ENCODE measurements at places on chromosomes 7 and 10.

DNA sequence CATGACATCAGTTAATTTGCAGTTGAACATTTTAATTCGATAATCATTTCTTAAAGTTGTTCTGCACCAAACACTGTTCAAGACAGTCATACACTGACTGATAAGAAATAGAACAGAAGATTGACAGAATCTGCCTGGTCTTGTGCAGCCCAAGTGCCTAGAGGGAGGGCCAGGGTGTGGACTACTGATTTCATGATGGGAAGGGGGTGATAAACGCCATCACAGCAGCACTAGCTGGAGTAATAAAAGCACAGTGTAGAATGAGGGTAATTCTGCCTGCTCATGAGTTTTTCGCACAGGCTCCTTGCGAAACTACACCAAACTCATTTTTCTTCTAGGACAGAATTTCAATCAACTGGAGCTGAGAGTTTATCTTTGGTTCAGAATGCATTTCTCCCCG is 270.1 kb downstream of the ARL4A start:
- DNase-seq = no peak

- peak; percentile 95 for DNase-seq
Observed at GRCh38 chr7:100489824-100490223, 6.1 kb downstream of the NYAP1 start.

DNA sequence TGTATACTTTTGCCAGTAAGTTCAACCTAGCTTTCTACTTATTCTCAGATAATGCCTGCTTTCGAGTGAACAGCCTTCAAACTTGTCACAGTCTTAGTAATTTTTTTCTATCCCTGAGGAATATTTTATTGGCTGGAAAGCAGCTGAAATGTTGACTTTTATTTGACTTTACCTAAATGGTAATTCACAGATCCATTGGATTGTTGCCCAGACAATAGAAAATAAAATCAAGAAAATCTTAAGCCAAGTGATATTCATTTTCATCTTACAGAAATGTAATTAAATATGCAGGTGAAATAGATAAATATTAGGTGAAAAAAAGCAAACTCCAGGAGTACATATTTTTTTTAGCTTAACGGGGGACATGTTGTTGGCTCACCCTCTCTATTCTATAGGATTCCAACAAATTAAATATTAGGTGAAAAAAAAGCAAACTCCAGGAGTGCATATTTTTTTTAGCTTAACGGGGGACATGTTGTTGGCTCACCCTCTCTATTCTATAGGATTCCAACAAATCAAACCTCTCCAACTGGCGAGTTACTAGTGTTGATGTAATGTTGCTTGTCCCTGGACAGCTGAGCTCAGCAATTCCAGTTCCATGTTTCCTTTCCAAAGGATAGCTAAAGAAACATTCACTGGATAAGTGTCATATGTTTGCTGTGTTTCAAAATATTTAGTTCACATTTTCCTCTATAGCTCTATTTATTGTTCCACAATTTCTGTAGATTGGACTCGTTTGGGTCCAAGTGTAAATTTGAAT is 4.2 kb downstream of the TMEM26 start:
- no peak for DNase-seq

DNA sequence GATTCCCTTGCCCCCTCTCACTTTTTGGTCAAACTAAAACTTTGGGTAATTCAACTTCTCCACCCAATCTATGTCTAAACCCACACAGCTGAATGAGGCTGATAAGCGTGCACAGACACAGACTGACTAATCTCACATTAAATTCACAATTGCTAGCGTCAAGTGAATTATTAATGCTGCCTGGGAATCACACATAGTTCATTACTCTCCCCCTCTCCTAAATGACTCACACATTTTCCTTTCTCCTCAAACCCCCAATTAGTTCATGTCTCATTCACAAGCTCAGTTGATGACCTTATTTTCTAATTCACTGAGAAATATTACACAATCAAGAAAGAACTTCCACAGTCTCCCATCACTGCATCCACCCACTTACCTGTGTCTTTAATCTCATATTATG is 14.5 kb downstream of the KLF14 start:
- DNase-seq = peak; percentile 29

- DNase-seq = no peak
Observed at GRCh38 chr7:85424298-85424697, 237.4 kb upstream of the SEMA3D start.

DNA sequence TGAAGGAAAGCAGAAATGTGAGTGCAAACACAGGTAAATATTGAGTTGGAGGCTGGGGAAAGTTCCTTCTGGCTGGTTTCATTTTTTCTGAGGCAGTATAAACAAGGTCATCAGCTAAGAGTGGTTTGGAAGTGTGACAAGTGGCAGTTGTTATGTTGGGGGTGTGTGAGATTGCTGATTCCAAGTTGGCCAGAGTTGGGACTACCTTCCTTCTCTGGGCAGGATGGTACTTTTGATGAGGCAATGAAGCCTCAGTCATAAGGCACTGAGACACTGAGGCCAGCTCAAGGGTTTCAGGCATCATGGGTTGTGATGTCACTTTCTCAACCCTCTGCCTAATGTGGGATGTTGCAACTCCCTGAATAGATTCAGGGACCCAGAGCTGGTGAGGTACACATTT is 8.2 kb upstream of the PTTG1IP2 start:
- DNase-seq = peak; percentile 16

DNA sequence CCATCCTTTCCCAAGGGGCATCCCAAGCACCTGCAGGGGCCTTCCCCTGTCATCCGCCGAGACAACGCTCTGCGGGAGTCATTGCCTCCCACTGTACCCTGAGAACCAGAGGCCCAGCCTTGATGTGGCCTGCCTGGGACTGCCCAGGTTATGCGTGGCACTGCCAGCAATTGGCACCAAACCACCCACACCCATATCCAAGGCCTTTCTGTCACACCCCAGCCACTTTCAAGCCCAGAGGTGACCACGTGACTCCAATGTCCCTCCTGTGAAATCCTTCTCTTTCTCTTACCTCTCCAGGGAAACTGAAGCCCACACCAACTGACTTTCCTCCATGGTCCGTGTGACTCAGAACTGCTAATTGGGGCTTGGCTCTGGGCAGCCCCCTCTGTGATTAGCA is 123.9 kb downstream of the C10orf105 start:
- no peak for DNase-seq

DNA sequence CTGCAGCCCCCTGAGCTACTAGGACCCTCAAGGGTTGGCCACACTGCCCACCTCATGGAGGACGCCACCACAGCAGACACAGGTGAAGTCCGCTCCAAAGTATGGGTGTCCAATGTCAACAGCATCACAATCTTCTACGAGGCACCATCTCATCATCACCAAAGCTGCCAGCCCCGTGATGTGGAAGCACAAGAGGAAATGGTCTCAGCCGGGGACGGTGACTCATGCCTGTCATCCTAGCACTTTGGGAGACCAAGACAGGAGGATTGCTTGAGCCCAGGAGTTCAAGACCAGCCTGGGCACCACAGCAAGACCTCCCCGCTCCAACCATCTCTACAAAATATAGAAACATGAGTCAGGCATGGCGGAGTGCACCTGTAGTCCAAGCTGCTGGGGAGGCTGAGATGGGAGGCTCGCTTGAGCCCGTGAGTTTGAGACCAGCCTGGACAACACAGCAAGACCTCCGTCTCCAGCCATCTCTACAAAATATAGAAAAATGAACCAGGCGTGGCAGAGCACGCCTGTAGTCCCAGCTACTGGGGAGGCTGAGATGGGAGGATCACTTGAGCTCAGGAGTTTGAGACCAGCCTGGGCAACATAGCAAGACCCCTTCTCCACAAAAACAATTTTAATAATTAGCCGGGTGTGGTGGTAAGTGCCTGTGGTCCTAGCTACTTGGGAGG is 48.8 kb upstream of the MYL10 start:
- peak; percentile 31 for DNase-seq

DNA sequence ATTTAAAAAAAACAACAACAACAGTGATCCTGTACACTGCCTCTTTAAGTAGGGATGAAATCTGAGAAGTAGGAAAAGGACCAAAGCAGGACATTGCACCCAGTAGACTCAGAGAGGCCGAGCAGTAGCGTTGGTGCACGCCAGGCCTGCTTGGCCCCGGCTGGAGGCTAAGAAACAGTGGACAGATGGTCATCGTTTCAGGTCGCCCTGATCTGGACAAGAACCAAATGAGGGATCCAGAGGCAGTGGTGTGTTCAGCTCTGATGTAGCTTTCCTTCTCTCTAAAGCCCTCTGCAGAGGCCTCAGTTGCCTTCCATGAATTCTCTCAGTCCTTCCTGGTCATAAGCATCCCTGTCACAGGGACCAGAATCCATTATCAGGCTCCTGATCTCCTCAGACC is 142.2 kb upstream of the CDCA7L start:
- no peak for DNase-seq

- peak; percentile 87 for DNase-seq
Observed at GRCh38 chr7:8295638-8296361, 33.8 kb upstream of the ICA1 start.

- no peak for DNase-seq
Observed at GRCh38 chr10:655184-655583, 34.3 kb downstream of the DIP2C start.

- DNase-seq = no peak
Observed at GRCh38 chr10:54470324-54470631, 330.8 kb downstream of the PCDH15 start.

- DNase-seq = no peak
Observed at GRCh38 chr10:96280859-96281258, 9.5 kb upstream of the BLNK start.

DNA sequence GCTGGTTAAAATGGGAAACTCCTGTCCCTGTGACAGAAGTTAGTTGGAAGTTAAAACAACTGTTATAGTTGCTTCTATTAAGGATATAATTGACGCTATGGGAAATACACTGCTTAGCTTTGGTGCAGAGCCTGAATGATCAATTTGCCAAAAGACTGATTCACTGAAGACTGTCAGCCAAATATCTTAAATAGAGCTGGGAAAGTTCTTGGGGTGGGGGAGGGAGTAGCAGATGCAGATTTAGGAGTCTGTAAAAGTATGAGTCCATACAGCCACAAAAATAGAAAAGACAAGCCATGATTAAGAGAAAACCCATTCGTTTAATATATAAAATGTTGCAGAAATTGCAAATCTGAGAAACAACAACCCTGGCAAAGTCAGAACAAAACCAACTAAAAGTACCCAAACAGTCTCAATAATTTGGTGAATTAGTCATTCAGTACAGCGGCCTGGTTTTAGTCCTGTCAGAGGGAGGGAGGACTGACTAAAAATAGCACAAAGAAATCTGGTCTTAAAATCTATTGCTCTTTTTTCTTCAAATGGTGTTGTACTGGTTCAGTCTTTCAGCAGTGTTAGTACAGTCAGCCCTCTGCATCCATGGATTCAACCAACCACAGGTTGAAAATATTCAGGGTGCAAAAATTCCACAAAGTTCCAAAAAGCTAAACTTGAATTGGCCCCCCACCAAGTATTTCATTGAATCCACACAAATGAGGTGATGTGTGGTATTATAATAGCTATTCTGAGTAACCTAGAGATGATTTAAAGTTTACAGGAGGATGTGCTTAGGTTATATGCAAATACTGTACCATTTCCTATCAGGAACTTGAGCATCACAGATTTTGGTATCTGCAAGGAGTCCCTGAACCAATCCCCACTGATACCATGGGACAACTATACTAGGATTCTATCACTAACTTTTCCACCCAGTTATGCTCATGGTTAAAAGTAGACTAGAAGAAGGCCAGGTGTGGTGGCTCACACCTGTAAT is 30.0 kb downstream of the STK17A start:
- DNase-seq = peak; percentile 66

GRCh38 chr7:22445140-22445743 is 54.7 kb downstream of the STEAP1B start:
- no peak for DNase-seq

GRCh38 chr7:142798451-142799436 is 28.0 kb downstream of the PRSS2 start:
- no peak for DNase-seq

- DNase-seq = no peak
Observed at GRCh38 chr10:124619802-124620490, 124.2 kb downstream of the FAM53B start.

DNA sequence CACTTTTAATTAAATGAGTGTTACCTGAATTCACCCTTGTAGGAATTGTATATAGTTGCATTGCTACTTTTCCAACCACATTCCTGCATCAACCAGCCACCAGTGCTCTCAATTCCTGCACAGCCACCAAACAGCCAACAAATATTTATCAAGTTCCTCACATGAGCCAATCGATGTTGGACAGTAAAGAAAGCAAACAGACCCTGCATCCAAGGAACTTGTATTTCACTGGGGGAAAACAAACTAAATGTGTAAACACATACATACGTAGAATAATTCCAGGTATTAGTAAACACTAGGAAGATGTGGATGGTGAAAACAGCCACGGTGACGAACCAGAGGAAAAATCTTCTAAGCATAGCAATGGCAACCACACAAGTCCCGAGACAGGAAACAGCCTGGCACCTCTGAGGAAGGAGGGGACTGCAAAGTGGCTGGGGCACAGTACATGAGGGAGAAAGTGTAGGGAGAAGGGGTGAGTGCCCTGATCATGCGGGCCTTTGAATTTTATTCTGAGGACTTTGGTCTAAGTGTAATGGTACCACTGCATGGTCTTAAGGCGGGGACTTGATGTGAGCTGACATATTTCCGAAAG is 111.2 kb downstream of the XRCC2 start:
- no peak for DNase-seq

- no peak for DNase-seq
Observed at GRCh38 chr10:100965820-100966219, 3.5 kb upstream of the SEMA4G start.

DNA sequence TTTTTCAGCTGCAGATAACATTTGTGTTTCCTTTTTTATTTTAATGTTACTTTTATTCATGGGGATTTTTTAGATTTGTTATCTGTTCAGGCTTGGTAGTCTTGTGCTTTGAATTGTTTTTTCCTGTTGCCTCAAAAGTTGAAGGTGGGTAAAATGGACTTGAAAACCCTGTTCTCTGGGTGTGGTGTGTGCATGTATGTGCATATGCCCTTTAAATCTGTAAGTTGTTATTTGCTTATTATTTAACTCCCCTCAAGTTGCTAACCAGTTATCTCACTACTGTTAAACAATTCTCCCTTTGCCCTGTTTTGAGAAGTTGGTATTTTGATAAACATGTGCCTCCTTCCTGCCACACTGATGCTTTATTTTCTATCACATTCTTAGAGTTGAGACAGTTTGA is 30.6 kb downstream of the TSPAN14 start:
- no peak for DNase-seq

- DNase-seq = no peak
Observed at GRCh38 chr10:14584661-14585060, 190.0 kb downstream of the FAM107B start.

Data from astrocyte of the hippocampus (primary cell).